ENCODE measurements at places on chromosomes 4 and X. TPM values are rescaled to one million over a fixed set of nuclear protein-coding genes. Genes with fewer than 3 reads are reported as not detected.

DNA sequence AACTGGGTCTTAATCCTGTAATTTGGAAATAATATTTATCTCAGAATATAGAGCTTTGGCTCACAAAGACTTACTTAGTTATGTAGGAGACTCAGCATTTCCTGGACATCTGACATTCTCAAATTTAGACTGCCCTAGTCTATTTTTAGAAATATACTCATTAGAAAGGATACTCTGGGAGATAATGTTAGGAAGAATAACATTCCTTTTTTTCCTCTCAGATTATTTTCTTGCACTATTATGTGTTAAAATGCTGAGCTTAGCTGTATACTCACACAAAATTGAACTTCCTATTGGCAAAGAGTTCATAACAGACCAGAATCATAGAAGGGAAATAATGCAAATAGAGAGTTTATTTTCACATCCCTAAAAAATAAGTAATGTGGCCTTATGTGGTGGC is 1424.9 kb upstream of the PCDH7 start:
- DNase-seq, result no peak
- H3K4me3 ChIP-seq, result no peak overlapping the region
- no peaks in the 10 kb centered on the region for H3K4me1 ChIP-seq
- no peaks in the 10 kb centered on the region for H3K36me3 ChIP-seq

ESX1 gene
- not detected for total RNA-seq

GRCh38 chr4:124135409-124135813 is 577.1 kb downstream of the ANKRD50 start:
- no peaks in the 10 kb centered on the region for H3K4me1 ChIP-seq
- H3K27ac ChIP-seq, result no peak overlapping the region
- DNase-seq, result no peak
- no peaks in the 10 kb centered on the region for H3K27me3 ChIP-seq
- H3K4me3 ChIP-seq, result no peak overlapping the region
- no peaks in the 10 kb centered on the region for H3K36me3 ChIP-seq

PARM1 gene
- 0.07 TPM for total RNA-seq

SMIM10L2A gene
- 0.18 TPM for total RNA-seq

DNA sequence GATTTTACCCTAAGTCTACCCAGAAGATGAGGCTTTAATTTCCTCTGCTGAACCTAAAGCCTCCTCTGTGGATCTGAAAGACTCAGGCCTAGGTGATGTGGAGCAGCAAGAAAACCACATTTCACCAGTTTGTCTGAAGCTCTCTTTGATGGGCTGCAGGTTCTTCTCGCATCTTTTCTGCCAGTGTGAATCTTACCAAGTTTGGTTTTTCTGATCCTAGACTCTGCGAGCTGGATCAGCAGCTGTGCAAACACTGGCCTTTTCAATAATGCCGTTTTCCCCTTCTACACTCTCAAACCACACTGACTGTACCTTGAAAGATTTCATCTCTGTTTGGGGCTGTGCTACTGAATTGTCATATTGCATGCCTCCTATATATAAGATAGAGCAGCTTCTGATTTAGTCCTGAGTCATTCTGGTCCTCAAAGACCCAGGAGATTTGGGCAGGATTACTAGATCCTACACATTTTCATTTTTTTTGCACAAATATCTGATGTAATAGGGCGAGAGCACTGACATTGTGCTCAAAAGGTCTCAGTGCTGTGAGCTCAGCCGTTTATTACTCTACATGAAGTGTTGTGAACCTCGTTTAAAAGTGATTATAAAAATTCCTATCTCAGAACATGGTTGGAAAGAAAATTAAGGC is 133.6 kb upstream of the FAM9C start:
- no peak for DNase-seq
- no peaks in the 10 kb centered on the region for H3K4me1 ChIP-seq
- H3K27me3 ChIP-seq, result no peaks in the 10 kb centered on the region
- H3K4me3 ChIP-seq, result no peak overlapping the region
- no peaks in the 10 kb centered on the region for H3K36me3 ChIP-seq
- H3K27ac ChIP-seq, result no peak overlapping the region

DNA sequence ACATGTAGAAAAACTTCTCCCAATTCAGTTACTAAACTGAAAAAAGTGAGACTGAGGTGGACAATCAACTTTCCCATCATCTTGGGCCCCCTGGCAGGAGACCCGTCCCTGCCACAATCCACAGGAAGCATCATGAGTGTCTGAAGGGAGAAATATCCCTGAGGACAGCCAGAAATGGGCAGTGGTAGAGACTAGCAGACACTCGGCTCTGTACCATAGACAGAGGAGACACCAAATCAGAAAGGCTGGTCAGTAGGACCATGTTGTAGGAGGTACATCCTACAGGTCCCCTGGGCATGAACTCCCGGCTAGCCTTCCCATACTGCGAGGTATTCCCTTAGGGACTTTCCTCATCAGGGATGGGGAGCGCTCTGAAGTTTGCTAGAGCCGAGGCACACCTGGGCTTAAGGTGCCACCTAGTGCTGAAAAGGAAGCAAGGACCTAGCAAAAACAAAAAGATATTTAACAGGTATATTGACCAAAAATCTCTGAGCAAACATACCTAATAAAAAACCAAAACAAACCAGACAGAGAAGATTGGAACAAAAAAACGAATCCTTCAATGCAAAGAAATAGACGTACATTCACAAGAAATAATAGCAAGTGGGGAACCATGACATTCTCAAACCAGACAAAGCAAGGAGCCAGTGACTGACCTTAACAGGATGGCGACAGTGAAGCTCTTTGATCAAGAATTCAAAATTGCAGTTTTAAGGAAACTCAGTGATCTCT is 55.6 kb downstream of the HAUS3 start:
- no peaks in the 10 kb centered on the region for H3K4me1 ChIP-seq
- no peak overlapping the region for H3K27ac ChIP-seq
- H3K27me3 ChIP-seq, result no peaks in the 10 kb centered on the region
- no peak for DNase-seq
- H3K4me3 ChIP-seq, result no peak overlapping the region

DNA sequence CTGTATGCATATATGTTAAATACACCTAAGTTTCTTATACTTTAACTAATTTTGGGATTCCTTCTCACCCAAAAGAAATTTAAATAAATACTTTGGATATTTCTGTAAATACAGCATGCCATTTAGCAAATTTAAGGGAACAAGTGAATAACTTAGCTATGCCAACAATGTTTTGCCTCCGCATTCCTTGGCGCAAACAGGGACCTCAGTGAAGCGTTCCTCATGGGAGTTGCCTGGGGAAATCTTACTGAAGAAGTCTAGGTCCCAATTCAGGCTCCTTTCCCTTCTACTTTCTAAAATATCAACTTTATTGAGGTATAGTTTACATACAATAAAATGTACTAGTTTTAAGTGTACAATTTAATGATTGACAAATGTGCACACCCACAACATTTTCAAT is 25.0 kb downstream of the COL4A5 start:
- no peak overlapping the region for H3K4me3 ChIP-seq
- H3K27me3 ChIP-seq, result no peaks in the 10 kb centered on the region
- H3K36me3 ChIP-seq, result no peaks in the 10 kb centered on the region
- no peak for DNase-seq
- no peak overlapping the region for H3K27ac ChIP-seq

DNA sequence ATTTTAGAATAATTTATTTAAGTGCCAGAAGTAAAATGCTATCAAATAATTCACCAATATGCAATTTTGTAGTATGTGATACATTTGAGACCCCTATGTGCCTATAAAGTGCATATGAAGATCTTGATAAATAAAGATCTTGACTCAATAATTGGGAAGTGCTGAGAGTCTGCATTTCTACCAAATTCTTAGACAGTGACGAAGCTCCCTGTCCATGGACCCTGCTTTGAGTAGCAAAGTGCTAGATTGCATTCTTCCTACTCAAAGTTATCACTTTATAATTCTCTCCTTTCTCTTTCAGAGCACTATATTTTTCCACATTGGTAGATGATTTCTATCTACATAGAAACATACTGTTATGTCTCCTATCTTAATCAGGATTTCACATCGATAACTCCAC is 1393.9 kb downstream of the ARAP2 start:
- H3K4me1 ChIP-seq, result no peaks in the 10 kb centered on the region
- H3K36me3 ChIP-seq, result no peaks in the 10 kb centered on the region
- no peak for DNase-seq
- no peak overlapping the region for H3K4me3 ChIP-seq
- H3K27me3 ChIP-seq, result no peaks in the 10 kb centered on the region

- H3K4me3 ChIP-seq, result no peak overlapping the region
- no peaks in the 10 kb centered on the region for H3K36me3 ChIP-seq
- DNase-seq, result no peak
- H3K27ac ChIP-seq, result no peak overlapping the region
Observed at GRCh38 chrX:19852014-19853005, 35.1 kb downstream of the SH3KBP1 start.

VSIG1 gene
- total RNA-seq, result not detected

GRCh38 chr4:112793033-112793432 is 156.1 kb downstream of the LARP7 start:
- H3K4me3 ChIP-seq, result no peak overlapping the region
- no peak for DNase-seq
- no peaks in the 10 kb centered on the region for H3K36me3 ChIP-seq
- H3K4me1 ChIP-seq, result no peaks in the 10 kb centered on the region

DNA sequence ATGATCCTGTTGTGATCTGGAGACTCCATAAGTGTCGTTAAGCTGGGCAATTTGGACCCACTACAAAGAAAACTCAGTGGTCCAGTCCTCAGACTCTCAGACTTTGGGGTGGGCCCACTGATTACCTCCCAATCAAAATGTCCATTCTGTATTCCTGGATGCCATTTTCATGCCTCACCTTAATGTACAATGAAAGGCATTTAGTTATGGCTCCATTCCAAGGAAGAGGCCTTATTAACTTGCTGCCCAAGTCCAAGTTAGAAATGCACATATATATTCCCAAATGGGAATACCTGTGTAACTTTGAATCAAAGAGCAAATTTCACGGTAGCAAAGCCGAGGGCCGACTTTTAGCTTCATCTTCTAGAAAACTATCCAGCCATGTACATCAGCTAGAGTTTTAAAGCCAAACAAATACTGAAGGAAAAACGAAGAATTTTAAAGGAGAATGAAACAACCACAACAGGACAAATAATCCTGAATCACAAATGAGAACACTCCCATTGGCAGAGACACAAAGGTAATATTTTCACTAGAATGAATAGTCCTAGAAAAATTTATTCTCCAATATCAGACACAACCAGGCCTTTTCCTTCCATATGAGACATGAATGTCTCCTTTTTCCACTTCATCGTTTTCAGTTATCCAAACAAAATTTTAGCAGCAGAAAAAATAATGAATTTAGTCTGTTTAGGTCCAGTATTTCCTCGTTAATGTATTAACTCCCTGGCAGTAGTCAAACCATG is 63.7 kb upstream of the HHIP start:
- H3K27ac ChIP-seq, result no peak overlapping the region
- no peak overlapping the region for H3K4me3 ChIP-seq
- no peak for DNase-seq

- no peaks in the 10 kb centered on the region for H3K4me1 ChIP-seq
- H3K36me3 ChIP-seq, result 0 out of 3 replicates have a peak, but pooled peaks cover 4% of the 10 kb centered on the region
- no peak for DNase-seq
- H3K27me3 ChIP-seq, result no peaks in the 10 kb centered on the region
- H3K4me3 ChIP-seq, result no peak overlapping the region
Observed at GRCh38 chr4:17939054-17939453, 82.5 kb downstream of the LCORL start.

DNA sequence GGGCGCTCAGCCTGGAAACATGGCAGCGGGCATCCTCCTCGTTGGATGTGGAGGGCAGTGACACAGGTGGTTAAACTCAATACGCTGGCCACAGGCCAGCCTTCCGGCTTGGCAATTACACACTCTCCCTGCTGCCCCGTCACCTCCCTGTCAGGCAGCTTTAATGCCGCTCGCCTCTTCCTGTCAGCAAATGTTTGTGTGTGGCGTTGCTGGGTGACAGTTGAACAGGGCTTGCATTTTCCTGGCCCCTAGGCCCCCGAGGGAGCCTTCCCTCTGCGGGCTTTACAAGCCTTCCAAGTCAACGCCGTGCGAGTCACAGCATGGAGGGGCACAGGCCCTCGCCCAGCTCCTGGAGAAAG is 620.0 kb downstream of the BCOR start:
- no peak overlapping the region for H3K27ac ChIP-seq
- DNase-seq, result no peak
- H3K36me3 ChIP-seq, result no peaks in the 10 kb centered on the region
- H3K4me3 ChIP-seq, result no peak overlapping the region

- H3K36me3 ChIP-seq, result no peaks in the 10 kb centered on the region
- no peak overlapping the region for H3K27ac ChIP-seq
- no peaks in the 10 kb centered on the region for H3K4me1 ChIP-seq
- DNase-seq, result no peak
- no peaks in the 10 kb centered on the region for H3K27me3 ChIP-seq
Observed at GRCh38 chr4:96326846-96327245, 487.0 kb downstream of the PDHA2 start.

GRCh38 chr4:54941994-54942552 is 183.3 kb downstream of the KDR start:
- H3K36me3 ChIP-seq, result no peaks in the 10 kb centered on the region
- peaks cover 6% of the 10 kb centered on the region for H3K27me3 ChIP-seq
- no peak overlapping the region for H3K27ac ChIP-seq
- no peaks in the 10 kb centered on the region for H3K4me1 ChIP-seq
- no peak for DNase-seq

DNA sequence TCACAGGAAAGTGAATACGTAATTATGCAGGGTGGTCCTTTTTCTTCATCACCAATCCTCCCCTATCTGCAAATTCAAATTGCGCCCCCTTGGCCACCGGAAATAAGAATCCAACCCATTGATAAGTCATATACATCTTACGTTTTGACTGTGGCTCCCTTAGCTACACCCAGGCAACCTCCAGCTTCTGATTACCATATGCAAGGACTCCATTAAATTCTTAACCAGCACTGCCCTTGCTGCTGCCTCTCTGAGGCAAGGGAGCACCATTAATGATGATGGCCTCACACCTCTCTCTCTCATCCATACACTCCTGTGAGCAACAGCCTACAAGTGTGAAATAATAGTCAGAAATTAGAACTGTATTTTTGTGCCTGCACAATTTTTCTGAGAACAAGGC is 106.0 kb upstream of the NOCT start:
- no peaks in the 10 kb centered on the region for H3K27me3 ChIP-seq
- no peaks in the 10 kb centered on the region for H3K36me3 ChIP-seq
- H3K27ac ChIP-seq, result no peak overlapping the region
- no peak for DNase-seq

DNA sequence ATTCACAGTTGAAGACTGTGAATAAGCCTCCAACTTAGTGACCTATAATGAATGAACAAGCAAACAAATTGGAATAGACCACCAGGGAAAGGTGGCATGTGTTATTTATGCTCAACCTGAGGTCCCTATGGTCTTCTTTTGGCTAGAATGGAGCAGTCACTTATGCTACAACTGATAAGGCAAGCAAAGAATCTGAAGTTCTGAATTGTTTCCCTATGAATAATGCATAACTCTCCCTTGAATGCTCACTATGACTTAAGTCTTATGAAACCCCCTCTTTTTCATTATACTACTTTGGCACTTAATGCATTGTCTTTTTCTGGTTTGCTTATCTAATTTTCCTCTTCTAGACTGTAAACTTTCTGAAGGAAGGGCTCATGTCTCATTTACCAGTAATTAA is 2.6 kb downstream of the GIMD1 start:
- H3K27me3 ChIP-seq, result no peaks in the 10 kb centered on the region
- no peaks in the 10 kb centered on the region for H3K4me1 ChIP-seq
- DNase-seq, result no peak
- H3K27ac ChIP-seq, result no peak overlapping the region
- H3K4me3 ChIP-seq, result no peak overlapping the region
- H3K36me3 ChIP-seq, result no peaks in the 10 kb centered on the region

GRCh38 chr4:43943998-43944397 is 504.6 kb downstream of the KCTD8 start:
- no peak overlapping the region for H3K27ac ChIP-seq
- no peak overlapping the region for H3K4me3 ChIP-seq
- no peaks in the 10 kb centered on the region for H3K27me3 ChIP-seq

F9 gene
- total RNA-seq, result 0.11 TPM
